ELF-1 (cell line): ENCODE measurements at places on chromosomes 11 and 22.

- peak; percentile 54 for DNase-seq
These were observed 80.5 kb downstream of the PGR start for GRCh38 chr11:101049123-101049522.

GRCh38 chr22:44497218-44497904 lies 672 bp downstream of the RTL6 start:
- no peak for DNase-seq

DNA sequence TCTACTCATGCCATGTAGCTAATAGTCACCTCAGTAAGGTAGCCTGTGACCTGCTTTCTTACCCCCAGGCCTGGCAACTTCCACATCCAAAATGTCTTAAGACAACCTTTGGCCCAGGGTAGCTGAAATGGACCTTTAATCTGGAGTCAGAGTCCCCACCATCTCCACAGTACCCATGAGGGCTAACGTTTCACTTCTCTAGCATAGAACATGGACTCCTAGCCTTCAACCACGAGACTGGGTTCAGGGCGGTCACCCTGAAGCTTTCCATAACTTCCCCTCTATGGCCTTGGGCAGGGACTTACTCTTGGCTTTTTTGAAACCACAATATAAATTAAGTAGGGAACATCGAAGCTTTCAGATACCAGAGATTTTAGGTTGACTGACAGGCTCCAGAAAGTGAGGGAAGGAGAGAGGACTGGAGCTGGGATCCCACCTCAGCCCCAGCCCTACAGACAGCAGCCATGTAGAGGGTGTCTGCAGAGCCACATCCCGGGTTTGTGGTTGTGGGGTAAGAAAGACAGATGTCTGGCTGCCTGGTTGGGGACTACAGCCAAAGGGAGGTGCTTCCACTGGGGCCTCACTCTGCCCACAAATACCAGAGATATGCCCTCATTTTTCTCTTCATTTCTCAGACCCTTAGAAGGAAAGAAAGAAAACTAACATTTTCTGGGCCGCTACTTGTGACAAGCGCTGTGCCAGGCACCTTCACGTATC lies 2.6 kb downstream of the TBC1D10A start:
- no peak for DNase-seq

- no peak for DNase-seq
These were observed 15.2 kb upstream of the SLC6A5 start for GRCh38 chr11:20584093-20584774.

DNA sequence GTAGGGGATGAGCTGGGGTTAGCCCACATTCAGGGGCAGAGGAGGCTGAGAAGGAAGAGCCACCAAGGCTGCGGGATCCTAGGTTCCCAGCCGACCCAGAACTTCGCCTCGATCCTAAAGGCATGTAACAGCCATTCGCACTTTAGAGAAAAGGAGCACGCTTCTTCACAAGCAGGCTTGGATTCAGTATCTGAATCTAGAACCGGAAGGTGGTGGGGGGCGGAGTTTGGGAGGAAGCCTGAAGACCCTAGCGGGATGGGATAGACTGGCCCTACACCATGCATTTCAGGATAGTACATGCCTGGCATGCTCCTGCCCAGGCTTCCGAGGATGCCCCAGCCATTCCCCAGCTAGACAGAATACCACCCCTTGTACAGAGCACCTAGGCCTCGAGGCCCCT lies 4.4 kb downstream of the SCARF2 start:
- no peak for DNase-seq

- DNase-seq = no peak
These were observed 108.8 kb downstream of the NAV2 start for GRCh38 chr11:19821412-19821875.

GRCh38 chr22:29473001-29473400 lies 7.0 kb upstream of the NEFH start:
- no peak for DNase-seq

GRCh38 chr22:35292786-35293185 lies 6.9 kb upstream of the TOM1 start:
- DNase-seq = no peak

DNA sequence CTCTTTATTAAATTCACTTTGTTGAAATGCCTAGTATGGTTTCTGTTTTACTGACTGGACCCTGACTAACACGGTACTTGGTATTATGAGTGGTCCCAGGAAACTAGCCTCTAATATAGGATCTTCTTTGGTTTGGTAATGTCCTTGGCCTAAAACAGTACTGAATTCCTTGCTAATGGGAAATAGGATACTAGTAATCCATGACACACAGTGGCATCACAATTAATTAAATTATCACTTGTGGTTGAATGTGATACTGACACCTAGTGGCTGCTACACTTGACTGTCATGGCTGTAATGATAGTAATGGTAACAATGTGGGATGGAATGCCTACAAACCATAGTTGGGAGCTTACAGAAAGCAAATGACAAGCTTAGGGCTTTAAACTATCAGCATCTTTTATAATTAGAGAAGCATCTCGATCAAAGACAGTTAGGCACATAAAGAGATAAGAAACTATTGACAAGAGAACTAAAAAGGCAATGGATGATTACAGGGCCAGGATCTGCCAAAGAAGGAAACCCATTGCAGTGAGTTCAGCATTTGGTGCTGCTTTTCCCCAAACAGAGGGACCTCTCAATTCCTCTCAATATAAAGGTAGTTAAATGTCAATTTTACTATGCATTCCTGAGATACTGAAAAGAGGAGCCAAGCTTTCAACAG lies 8.6 kb downstream of the DNHD1 start:
- no peak for DNase-seq

DNA sequence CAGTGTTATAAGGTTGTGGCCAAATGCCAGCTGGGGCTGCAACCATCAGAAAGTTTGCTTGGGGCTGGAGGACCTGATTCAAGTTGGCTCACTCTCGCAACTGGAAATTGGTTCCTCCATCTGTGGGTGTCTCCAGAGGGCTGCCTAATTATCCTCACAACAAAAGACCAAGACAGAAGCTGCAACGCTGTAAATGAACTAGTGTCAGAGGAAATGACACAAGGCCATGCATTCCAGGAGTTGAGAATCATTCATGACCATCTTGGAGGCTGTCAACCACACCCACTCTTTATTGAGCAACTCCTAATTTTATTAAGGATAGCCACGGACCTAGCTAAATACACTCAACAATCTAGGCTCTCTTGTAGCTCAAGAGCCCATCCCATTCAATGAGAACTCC lies 1060.8 kb downstream of the OPCML start:
- no peak for DNase-seq

- no peak for DNase-seq
These were observed 6.8 kb downstream of the C11orf24 start for GRCh38 chr11:68264741-68265540.

- peak; percentile 77 for DNase-seq
These were observed 1.1 kb upstream of the PITPNB start for GRCh38 chr22:27919942-27920755.

DNA sequence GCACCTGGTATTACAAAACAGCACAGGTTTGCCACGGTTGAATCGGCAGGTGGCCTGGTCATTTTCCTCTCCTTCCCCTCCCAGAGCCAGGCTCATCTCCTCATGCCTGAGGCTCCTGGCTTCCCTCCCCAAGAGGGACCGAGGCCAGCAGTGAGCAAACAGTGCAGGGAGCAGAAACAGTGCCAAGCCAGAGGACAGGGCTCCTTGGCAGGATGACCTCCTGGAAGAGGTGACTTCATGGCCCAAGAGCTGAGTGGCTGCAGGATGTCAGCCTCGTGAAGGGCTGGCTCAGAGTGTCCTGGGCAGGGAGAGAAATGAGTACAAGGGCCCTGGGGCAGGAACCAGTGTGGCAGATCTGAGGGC lies 22.8 kb upstream of the PPFIA1 start:
- DNase-seq = no peak

GRCh38 chr11:1149545-1149944 lies 8.2 kb upstream of the MUC5AC start:
- DNase-seq = no peak

DNA sequence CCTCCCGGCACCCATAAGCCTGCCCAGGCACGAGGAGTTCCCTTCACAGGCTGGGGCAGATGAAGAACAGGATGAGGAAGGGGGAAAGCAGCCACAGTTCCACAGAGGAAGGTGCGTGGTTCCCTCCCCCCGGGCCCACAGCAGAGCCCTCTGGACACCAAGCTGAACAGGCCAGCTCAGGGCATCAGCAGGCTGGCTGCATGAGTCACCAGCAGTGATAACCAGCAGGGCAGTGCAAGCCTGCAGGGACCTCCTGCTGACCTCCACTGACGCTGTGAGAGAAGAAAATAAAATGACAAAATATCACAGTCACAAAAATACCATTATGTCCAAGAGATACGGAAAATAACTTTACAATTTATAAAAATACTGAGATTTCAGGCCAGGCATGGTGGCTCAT lies 11.5 kb downstream of the RTL6 start:
- DNase-seq = peak; percentile 30

DNA sequence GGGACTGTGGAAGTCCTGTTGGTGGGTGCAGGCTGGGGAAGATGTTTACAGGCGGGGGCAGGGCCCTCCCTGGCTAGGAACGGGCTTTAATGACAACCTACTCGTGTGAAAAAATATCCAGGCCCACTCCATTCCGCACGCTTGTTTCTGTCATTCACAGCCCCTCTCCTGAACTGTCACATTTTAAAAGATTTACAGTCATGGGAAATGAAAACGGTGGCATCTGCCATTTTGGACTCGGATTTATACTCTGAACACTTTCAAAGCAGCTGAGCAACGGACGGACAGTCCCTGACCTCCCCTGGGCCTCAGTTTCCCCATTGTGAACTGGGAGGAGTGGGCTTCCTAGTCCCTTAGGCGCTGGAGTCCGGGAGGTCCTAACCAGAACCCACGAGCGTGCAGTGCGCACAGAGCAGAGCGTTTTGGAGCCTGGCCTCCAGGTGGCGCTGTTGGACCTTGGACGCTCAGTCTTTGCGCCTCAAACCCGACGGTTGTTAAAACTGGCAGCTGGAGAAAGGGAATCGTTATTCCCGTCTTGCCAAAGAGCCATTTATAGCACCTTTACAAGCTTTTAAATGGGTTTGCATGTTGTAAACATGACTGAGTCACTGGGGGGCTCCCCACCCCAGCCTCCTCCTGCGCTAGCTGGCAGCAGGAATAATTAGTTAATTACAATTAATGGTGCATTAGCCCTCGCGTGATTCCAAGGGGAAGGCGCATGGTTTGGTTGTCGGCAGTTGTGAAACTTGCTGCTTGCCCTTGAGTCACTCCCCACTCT lies 75.3 kb downstream of the FBLN1 start:
- DNase-seq = peak; percentile 86

DNA sequence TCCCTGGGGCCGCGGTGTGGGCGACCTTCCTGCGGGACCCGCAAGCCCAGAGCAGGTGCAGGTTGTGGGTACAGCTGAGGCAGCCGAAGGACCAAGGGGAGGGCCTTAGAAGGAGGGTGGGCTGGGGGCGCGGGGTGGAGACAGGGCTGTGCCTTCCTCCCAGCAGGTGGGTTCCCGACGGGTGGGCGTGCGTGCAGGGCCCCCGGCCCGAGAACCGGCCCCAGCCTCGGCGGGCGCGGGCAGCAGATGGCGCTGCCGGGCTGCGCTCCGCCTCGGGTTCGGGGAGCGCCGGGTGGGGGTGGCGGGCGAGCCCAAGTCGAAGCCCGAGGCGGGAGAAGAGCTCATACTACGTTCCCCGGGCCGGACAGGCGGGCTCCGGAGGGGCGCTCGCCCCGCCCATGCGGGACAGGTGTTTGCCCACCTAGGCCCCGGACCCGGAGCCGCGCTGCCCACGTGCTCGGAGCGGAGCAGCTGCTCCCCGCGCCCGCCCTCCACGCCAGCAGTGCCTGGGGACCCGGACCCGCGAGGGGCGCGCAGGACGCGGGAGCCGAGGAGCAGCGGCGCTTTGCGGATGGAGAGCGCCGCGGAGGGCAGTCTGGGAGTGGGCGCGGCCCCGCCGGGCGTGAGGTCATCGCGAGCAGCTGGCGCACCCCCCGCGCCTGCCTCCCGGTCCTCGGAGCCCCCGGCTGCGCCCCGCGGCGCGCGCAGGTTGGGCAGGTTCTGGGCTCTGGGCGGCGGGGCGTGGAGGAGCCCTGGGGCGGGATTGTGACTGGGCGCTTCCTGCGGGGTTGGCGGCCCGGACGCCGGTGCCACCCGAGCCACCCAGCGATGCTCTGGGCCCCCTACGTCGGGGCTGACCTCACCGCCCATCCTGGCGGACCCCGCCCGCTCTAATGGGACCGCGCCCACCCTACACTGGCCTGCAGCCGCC lies 25.3 kb downstream of the DUSP8 start:
- DNase-seq = peak; percentile 54
